ENCODE measurements at places on chromosomes 7 and 10. TPM values are rescaled to one million over a fixed set of nuclear protein-coding genes. Genes with fewer than 3 reads are reported as not detected.

The PLAC9 gene
- not detected for total RNA-seq

The NXPH1 gene
- not detected for total RNA-seq

The SPDYE11 gene
- total RNA-seq = not detected

The RARRES2 gene
- not detected for total RNA-seq

The CALCR gene
- not detected for total RNA-seq

The KLLN gene
- total RNA-seq = 0.36 TPM

The MMD2 gene
- total RNA-seq = not detected

The BMI1 gene
- 65.4 TPM for total RNA-seq

The CUZD1 gene
- 0.64 TPM for total RNA-seq

The CUL2 gene
- total RNA-seq = 32.4 TPM

The AGBL3 gene
- 2.2 TPM for total RNA-seq

The SCART1 gene
- total RNA-seq = 5.0 TPM

The MYH16 gene
- not detected for total RNA-seq

The CUTC gene
- 14.1 TPM for total RNA-seq

The SDK1 gene
- 1.3 TPM for total RNA-seq

The PLPP4 gene
- not detected for total RNA-seq

The INA gene
- not detected for total RNA-seq

The EPDR1 gene
- total RNA-seq = not detected

The ZMIZ2 gene
- total RNA-seq = 81.5 TPM

The ZP3 gene
- 3.2 TPM for total RNA-seq

The NKX1-2 gene
- total RNA-seq = not detected

The WNT8B gene
- total RNA-seq = not detected

The NEUROG3 gene
- not detected for total RNA-seq

The SNCG gene
- total RNA-seq = not detected

The BLNK gene
- total RNA-seq = not detected

The HPSE2 gene
- total RNA-seq = not detected

The TMEM236 gene
- total RNA-seq = 0.06 TPM

The CFAP70 gene
- total RNA-seq = 2.6 TPM

The DPYSL4 gene
- total RNA-seq = 0.96 TPM

The NEURL1 gene
- 0.85 TPM for total RNA-seq

The AP5Z1 gene
- 93.5 TPM for total RNA-seq

The MAT1A gene
- not detected for total RNA-seq

The AKR1C8 gene
- 0.27 TPM for total RNA-seq

The ANKRD16 gene
- 1.8 TPM for total RNA-seq

The SFRP4 gene
- not detected for total RNA-seq

The CC2D2B gene
- not detected for total RNA-seq

The MRLN gene
- 0.56 TPM for total RNA-seq

The ASZ1 gene
- not detected for total RNA-seq

The BAMBI gene
- 2.5 TPM for total RNA-seq

The MSMB gene
- total RNA-seq = not detected

The FAM25G gene
- total RNA-seq = not detected

The TRIM73 gene
- 22.3 TPM for total RNA-seq

The CYP17A1 gene
- not detected for total RNA-seq

The HYAL4 gene
- not detected for total RNA-seq

The CRHR2 gene
- total RNA-seq = not detected

The SFRP5 gene
- not detected for total RNA-seq

The PON3 gene
- not detected for total RNA-seq

The CYREN gene
- total RNA-seq = 14.0 TPM
